Left lobe of liver (tissue), 2 donors: ENCODE measurements at places on chromosomes 7 and 10. TPM values are rescaled to one million over a fixed set of nuclear protein-coding genes. Genes with fewer than 3 reads are reported as not detected.

The FOXP2 gene
- 4.4 TPM for total RNA-seq

The PRKCQ gene
- total RNA-seq: 0.20 TPM

The ASB10 gene
- total RNA-seq: not detected

The CYP26C1 gene
- total RNA-seq: 0.08 TPM

The ANKRD2 gene
- not detected for total RNA-seq

The FAM180A gene
- total RNA-seq: 4.8 TPM

The INHBA gene
- total RNA-seq: 2.6 TPM

The SPDYE5 gene
- total RNA-seq: not detected

DNA sequence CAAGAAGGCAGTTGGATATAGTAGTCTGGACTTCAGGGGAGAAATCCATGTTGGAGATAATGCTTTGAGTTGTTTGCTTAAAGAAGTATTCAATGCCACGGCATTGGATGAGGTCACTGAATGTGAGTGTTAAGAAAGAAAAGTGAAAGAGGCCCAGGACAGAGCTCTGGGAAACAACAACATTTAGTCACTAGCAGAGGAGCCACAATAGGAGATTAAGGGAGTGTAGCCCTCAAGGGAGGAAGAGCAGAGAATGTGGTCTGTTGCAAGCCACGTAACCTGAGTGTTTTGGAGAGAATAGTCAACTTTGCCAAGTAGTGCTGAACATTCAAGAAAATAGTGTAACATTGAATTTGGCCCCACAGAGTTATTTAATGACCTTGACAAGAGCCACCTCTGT, 114.7 kb downstream of the MYO3A start:
- no peak for DNase-seq

DNA sequence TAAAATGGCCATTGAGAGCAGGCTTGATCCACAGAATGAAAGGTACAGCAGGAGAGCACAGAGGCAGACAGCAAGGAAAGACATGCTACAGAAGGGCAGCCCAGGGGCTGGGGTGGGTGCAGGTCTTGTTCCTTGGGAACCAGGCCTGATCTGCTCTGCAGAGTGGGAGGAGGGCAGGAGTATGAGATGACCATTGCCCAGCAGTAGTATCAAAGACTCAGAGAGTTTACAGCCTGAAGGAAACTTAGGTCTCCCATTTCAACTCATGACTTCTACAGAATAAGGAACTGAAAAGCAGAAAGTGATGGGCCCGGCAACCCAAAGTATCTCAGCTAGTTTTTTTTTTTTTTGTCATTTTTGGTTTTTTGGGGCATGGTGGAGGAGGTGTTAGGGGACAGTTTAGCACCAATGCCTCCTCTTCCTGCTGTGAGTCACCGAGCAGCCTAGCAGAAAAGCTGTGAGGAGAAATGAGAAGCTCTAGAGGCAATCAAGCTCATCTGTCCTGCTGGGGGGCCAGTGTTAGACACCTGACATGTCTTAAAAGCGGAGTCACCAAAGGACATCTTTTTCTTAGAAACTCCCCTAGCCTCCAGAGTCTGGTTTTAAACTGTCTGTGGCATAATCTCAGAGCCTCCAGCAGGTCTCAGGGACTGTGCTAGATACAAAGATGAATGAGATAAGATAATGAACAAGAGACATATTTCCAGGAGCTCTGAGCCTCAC, 34.3 kb upstream of the HERPUD2 start:
- no peak for DNase-seq

- DNase-seq: no peak
Observed at GRCh38 chr7:69537691-69538090, 60.6 kb upstream of the AUTS2 start.

DNA sequence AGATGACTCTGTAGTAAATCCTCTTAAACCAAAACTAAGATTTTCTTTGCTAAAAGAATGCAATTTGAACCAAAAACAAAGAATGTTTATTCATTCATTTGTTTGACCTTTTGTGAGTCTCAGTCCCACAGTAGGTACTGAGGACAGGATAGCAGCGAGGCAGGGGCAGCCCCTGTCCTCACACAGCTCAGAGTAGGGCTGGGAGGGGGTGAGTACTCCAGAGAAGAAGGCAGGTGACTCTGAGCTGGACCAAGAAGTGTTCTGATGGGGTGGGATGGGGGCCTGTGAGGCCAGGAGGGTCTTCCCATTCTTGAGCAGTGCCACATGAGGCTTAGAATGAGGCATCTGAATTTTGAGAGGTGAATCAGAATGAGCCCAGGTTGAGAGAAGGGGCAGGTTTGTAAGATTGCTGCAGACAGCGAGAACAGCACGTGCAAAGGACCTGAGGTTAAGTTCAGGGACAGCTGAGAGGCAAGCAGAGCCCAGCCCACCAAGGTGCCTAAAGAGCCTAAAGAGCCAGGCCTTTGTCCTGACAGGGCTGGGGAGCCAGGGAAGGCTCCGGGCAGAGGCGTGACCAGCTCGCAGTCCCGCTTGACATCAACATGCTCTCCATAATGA, 56.9 kb upstream of the CHST15 start:
- no peak for DNase-seq

GRCh38 chr10:46050941-46051623, 5.0 kb upstream of the MSMB start:
- no peak for DNase-seq

DNA sequence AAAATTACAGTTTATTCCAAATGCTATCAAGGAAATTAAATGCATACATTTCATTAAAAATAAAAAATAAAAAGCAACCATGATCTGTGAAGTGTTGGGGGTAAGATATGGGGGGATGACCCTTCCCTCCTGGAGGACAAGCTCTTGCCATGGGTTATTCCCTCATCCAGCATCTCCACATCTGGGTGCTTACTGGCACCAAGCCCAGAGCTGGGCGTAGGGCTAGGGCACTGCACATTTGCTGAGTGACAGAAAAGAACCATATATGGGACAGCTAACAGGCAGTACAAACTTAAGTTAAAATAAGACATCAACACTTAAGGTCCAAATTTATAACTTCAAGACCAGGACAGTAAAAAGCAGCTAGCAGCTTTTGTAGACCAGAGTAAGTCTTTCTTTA, 10.2 kb downstream of the CCDC6 start:
- DNase-seq: no peak

- DNase-seq: no peak
Observed at GRCh38 chr7:44471436-44471835, 19.0 kb downstream of the NUDCD3 start.

GRCh38 chr10:28367413-28367812, 64.5 kb upstream of the MPP7 start:
- DNase-seq: no peak

- peak; percentile 63 for DNase-seq
Observed at GRCh38 chr10:5684971-5685763, 529 bp downstream of the TASOR2 start.

DNA sequence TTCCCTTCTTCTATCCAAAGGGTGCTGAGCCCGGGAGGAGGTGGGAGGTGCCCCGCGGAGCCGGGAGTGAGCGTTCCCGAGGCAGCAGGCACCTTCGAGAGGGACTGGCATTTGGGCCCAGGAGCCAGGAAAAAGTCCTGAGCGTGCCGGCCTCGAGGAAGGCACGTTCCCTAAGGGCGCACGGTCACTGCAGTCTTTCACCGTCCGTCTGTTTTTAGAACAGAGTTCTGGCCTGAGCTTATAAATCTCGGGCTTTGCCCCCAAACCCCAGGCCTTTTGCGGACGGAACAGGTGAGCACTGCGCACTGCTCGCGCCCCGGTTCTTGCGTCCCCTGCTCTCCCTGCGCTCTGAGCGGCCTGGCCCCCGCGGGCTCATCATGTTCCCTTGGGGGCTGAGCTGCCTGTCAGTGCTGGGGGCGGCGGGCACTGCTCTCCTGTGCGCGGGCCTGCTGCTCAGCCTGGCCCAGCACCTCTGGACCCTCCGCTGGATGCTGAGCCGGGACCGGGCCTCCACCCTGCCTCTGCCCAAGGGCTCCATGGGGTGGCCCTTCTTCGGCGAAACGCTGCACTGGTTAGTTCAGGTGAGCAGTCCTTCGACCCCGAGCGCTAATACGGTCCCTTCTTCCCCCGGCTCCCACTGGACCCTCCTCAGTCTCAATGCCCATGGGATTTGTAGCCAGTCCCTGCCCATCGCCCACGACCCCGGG, 442 bp downstream of the CYP26C1 start:
- DNase-seq: no peak

DNA sequence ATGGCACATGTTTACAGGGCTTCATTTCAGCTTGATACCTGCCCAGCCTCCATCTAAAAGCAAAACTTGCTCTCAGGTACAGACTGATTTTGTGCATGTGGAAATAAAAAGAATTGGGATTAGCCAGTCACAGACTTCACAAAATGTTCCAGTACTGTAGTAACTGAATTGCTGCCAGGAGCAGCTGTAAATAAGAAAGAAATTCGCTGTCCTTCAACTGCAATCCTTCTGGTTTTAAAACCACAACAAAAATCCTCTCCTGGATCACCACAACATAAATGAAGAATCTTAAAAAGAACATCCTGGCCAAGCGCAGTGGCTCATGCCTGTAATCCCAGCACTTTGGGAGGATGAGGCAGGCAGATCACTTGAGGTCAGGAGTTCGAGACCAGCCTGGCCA, 3.9 kb upstream of the MIOS start:
- DNase-seq: no peak

- no peak for DNase-seq
Observed at GRCh38 chr10:45421221-45422097, 47.4 kb downstream of the ALOX5 start.

- no peak for DNase-seq
Observed at GRCh38 chr7:142939226-142939910, at the start of gene LLCFC1. LLCFC1 (plus strand) TSS chr7:142939484; CDS start chr7:142939622, 138 bp downstream.
